H4 (cell line): ENCODE measurements at places on chromosomes 12 and 14.

- no peak for DNase-seq
Observed at GRCh38 chr14:105141026-105141425, 27.6 kb downstream of the JAG2 start.

- DNase-seq: peak; percentile 14
Observed at GRCh38 chr12:43655586-43655985, 103.0 kb downstream of the PUS7L start.

GRCh38 chr14:73381380-73382013 lies 76.8 kb downstream of the NUMB start:
- DNase-seq: no peak

- DNase-seq: peak; percentile 6
Observed at GRCh38 chr12:73598626-73599025, 939.0 kb upstream of the ATXN7L3B start.

DNA sequence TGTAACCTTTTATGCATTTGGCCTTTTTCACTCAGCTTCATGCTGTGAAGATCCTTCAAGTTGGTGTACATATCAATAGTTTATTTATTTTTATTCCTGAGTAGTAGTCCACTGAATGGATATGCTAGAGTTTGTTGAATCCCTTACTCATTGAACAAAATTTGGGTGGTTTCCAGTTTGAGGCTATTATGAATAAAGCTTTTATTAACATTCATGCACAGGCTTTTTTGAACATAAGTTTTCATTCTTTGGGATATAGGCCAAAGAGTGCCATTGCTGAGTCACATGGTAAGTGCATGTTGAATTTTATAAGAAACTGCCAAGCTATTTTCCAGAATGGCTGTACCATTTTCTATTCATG lies 59.5 kb upstream of the CAPRIN2 start:
- DNase-seq: no peak

GRCh38 chr14:91286530-91286937 lies 42.0 kb upstream of the GPR68 start:
- peak; percentile 53 for DNase-seq

DNA sequence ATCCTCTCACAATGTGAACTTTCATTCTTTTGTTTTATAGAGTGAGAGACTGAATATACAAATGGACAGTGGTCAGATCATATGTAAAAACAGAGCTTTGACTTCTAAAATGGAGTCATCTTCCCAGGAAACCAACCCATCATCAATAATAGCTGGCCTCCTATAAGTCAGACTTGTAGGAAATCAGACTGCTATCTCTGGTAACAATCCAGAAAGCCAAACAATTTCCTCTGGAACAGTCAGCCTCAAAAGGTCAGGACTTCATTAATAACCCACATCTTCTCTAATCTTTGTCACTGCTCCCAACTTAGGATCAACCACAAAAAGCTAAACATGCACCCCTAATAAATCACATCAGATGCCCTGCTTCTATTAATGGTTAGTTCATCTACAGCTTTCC lies 227.9 kb upstream of the G2E3 start:
- DNase-seq: no peak

DNA sequence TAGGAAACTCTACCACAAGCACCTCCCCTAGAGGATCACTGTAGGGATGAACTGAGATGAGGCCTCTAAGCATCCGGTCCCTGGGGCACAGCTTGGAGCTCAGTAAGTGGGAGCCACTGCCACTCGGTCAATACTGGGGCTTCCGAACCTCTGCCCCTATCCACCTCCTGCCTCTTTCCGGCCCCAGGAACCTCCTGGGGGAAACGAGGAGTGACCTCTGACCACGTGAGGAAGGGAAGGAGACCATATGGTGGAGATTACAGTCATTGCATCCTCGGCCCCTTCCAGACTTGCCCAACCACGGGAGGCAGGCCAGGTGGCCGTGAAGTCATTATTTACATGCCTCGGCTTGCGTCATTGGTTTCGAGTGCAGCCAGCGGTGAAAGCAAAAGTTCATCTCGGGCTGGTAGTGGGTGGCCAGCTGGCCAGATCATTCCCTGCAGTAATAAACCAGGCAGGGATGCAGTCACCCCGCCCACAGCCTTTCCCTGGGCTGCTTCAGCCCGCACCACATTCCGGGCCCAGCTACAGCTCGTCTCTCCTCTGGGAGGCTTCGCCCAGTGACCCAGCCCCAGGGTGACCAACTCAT lies 65.4 kb downstream of the C14orf132 start:
- peak; percentile 99 for DNase-seq
